ENCODE measurements at places on chromosomes 6 and 20.

GRCh38 chr6:152859225-152859624, 108.6 kb downstream of the VIP start:
- no peak for DNase-seq

- no peak for DNase-seq
Measured at GRCh38 chr20:37566590-37567330, 39.1 kb upstream of the BLCAP start.

DNA sequence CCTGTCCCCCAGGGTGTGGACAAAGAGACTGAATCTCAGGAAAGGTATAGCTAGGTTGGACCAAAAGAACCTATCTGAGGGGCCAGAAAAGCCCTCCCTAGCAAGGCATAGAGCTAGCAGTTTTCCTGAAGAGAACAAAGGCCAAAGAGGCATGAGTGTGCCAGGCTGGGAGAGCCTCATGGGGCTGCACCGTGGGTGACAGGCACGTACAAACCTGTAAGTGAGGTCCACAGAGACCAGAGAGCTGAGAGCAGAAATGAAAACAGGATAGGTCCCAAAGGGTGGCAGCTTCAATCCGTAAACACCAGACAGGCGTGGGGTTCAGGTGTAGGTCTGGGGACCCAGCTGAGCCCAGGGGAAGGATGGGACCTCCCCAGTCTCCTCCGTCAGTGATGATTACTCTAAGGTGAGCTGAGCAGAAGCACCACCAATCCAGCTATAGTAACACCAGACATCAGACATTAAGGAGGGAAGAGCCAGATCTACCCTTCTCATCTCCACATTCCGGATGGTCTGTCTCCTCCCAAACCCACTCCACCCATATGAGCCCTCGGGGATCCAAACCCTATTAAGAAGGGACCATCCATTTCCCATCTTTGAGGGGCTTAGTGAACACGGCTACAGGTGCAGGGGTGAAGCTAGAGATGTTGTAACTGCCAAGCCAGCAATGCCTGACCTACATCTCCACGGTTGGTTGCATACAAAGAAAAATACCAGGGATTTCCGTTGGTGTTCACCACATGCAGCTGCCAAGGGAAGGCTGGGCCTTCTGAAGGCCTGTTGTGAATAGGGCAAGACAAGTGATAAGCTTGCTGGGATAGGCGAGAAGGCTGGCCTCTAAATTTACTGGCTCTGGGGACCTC, 38.3 kb downstream of the BCL2L1 start:
- no peak for DNase-seq

GRCh38 chr20:37643400-37643799, 50.4 kb upstream of the CTNNBL1 start:
- no peak for DNase-seq

- DNase-seq, result no peak
Measured at GRCh38 chr6:35491558-35492257, 5.2 kb downstream of the TEAD3 start.

DNA sequence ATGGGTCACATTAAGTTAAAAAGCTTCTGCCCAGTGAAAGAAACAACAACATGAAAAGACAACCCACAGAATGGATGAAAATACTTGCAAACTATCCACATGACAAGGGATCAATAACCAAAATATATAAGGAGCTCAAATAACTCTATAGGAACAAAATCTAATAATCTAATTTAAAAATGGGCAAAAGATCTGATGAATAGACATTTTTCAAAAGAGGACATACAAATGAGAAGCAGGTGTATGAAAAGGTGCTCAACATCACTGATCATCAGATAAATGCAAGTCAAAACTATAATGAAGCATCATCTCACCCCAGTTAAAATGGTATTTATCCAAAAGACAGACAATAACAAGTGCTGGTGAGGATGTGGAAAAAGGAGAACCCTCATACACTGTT, 21.0 kb upstream of the ELMO2 start:
- DNase-seq, result no peak

DNA sequence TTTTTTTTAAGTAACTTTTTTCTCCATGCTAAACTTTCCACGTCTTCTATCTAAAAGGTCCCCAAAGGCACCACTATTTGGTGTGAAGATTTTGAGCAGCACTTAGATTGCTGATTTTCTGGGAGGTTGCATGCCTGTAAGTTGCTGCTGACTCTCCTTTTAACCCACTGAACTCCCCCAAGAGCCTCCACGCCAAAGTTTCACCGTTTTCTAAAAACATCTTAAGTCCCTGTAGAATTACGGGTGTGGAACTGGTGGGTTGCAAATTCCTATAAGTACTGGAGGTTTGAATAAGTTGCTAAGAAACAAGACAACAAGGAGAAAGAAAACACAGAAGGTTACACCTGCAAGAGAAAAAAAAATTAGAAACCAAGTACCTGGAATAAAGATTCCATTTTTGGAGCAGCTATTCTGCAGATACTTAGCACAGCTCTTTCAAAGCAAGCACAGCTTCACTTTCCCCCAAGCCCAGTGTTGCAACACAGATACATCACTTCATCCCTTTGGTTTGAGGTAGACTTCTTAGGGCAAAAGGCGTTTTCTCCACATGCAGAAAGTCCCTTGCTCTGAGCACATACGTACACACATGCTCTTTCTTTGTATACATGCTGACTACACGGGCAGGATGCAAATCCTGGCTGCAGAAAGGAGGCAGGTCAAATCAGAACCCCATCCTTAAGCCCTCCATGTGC, 5.0 kb downstream of the JAG1 start:
- DNase-seq, result no peak
